AG10803 (cell line): ENCODE measurements at places on chromosomes 1 and 21.

- no peak for DNase-seq
Measured at GRCh38 chr1:2269193-2269921, 41.2 kb downstream of the SKI start.

GRCh38 chr1:246971090-246971721 lies 36.7 kb downstream of the ZNF695 start:
- peak; percentile 25 for DNase-seq

DNA sequence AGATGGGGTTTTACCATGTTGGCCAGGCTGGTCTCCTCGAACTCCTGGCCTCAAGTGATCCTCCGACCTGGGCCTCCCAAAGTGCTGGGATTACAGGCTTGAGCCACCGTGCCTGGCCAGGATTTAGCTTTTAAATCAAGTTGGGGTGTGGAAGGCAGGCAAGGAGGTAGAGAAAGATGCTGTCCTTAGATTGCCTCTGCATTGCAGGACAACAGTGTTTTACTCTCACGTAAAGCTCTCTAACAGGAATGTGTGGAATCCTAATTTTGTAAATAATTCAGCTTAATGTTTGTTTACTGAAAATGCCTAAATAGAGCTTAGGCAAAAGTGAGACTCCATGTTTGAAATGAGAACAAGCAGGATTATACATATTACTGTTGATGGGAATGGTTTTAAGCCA lies 29.5 kb upstream of the TGFB2 start:
- DNase-seq, result no peak

DNA sequence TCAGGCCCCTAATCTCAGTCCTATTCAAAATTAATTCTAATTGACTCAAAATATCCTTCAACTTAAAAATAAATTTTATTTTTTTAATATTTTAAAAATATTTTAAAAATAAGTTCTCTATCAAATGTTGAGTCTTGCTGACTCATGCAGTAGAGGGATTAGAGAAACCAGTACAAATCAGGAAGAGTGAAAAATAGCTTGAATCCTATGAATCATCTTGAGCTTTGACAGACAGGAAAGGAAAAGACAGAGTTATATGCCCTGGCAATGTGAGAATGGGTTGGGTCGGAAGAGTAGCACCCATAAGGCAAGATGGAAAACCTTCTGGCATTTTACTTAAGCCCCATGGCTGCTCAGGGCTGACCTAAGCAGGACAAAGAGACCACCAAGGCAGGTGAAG lies 346.6 kb upstream of the RUNX1 start:
- DNase-seq, result no peak

DNA sequence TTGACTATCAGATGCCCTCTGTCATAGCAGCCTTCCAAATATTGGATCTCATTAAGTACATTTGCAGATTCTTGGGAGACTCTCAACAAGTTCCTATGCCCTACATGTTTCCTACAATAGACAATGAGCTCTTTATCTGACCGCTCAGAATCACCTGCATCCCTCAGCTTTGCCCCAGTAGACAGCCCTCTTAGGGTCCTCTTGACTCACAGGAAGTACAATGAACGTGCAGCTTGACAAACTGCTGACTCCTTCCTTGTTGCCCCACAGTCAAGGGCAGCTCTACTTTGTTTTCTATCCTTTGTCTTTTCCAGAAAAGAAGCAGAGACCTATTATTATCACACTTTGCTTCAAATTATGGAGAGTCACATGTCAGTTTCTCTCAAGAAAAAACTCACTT lies 27.6 kb downstream of the SLC44A5 start:
- no peak for DNase-seq

GRCh38 chr1:59333626-59334277 lies 36.9 kb downstream of the FGGY start:
- DNase-seq, result peak; percentile 14

DNA sequence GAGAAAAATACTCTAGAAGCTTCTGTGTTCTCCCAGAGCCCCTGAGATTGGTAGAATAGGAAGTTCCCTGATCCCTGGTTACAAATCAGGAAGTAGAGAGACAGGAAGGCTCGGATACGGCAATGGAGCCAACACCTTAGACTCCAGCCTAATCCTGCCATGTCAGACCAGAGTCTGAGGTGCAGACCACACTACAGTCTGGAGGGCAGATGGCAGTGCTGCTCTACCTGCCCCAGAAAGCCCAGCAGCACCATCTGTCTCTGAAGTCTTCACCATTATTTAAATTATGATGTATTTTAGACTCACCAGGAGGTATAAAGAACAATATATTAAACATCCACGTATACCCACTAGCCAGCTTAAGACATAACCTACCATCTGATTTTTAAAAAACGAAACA lies 93.0 kb downstream of the MTR start:
- no peak for DNase-seq

- DNase-seq, result peak; percentile 58
Measured at GRCh38 chr1:211653959-211654496, 21.4 kb downstream of the NEK2 start.

DNA sequence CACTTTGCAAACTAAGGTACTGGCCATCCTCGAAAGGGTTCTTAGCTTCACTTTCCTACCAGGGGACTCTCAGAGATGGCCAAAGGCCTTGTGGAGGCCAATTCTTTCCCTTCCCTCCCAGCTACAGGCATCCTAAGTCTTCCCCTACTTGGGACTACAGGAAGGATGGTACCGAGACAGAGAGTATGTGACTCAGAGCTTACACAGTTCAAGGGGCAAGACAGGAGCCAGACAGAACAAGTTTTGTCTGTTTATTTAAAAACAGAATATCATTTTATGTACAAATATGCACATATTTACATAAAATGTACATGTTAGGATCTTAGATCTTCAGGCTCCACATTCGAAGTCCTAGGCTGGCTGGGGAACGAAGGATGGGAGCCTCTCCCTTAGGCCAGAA lies 1.1 kb upstream of the ARHGAP30 start:
- no peak for DNase-seq

DNA sequence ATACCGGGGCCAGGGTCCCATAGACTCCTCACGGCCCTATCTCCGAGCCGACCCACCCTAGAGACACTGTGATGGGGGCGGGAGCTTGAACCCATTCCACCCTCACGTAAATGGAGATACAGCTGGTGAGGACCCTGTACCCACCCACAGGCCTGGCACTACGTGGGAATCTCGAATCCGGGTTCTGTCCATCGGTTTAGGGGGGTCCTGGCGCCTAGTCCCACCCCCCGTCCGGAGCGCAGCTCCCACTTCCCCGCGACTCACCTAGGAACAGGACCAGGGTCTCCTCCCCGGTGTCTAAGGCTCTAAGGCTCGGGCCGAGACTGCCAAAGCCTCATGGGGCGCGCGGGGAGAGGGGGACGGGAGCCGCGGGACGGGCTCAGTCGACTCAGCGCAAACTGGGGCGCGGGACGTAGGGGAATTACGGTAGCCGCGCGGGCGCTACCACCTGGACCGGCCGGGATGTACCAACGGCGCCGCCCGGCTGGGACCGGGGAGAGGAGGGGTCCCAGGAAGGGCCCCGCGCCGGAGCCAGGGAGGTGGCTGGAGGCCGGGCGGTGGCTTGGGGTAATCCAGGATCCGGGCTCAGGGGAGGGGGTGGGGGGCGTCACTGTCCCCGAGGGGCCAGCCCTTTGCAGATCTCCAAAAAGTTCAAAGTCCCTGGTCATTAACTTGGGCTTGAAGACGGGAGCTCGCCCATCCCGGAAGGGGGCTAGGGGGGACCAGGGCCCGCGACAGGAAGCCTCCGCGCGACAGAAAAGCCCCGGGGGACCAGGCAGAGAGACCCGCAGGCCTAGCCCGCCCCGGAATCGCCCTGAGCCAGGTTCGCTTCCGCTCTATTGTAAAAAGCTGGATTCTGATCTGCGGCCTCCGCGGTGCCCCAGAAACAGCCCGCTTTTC lies 1.0 kb downstream of the PLEKHG5 start:
- peak; percentile 67 for DNase-seq

DNA sequence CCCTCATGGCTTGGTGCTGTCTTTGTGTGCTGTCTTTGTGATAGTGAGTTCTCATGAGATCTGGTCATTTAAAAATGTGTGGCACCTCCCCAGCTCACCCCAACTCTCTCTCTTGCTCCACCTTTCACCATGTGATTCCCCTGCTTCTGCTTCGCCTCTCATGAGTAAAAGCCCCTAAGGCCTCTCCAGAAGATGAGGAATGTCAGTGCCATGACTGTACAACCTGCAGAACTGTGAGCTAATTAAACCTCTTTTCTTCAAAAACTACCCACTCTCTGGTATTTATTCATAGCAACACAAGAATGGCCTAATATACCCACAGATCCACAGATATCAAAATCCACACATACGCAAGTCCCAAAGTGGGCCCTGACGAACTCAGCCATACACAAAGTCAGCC lies 88.9 kb upstream of the PPP2R5A start:
- DNase-seq, result no peak

GRCh38 chr1:116504308-116505156 lies 66.3 kb downstream of the CD58 start:
- peak; percentile 66 for DNase-seq

GRCh38 chr1:218553197-218553596 lies 208.1 kb downstream of the TGFB2 start:
- DNase-seq, result peak; percentile 69

GRCh38 chr1:89870998-89871397 lies 50.2 kb downstream of the LRRC8D start:
- DNase-seq, result no peak

GRCh38 chr1:110765640-110766335 lies 91.0 kb upstream of the KCNA3 start:
- peak; percentile 56 for DNase-seq

DNA sequence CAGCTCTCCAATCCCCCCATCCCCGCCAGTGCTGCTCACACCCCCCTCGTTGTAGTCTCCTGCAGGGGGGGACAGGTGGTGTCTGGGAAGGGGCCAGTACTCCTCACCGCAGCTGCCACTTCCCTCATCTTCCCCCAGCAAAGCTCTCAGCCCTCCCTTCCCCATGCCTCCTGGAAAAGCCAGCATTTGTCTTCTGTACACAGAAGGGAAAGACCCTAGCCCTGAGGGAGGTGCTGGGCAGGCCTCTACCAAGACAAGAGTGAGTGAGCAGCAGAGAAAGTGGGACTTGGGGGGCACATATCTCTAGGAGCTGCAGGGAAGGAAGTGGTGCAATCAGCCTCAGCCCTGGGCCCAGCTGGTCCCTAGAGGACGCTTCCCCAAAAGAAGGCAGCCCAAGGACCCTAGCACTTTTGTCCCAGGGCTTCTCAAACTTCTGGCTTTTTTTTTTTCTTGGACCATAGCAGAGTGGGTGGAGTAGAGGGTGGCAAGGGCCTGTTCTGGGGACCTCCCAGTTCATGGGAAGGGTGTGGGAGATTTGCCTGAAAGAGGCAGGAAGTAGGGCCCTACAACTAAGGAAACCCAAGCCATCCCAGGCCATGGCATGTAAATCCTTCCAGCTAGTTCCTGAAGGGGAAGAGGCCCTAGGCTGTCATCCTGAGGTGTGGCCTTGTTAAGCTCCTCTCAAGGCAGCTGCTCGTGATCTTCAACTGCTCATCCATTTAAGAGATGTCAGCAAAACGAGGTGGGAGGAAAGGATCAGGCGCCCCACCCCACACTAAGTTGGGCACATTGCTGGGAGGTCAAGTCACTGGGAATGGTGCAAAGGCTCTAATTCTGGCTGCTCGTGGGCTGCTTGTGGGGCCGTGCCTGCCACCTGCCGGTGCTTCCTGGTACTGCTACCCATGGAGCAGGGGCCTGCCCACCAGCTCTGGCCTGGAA lies 12.6 kb downstream of the ZC3H12A start:
- peak; percentile 79 for DNase-seq

- no peak for DNase-seq
Measured at GRCh38 chr21:38905752-38906151, 100.0 kb downstream of the ETS2 start.

- no peak for DNase-seq
Measured at GRCh38 chr1:24709791-24710441, 35.3 kb upstream of the CLIC4 start.

GRCh38 chr1:184329245-184329953 lies 57.4 kb upstream of the C1orf21 start:
- DNase-seq, result no peak

- DNase-seq, result peak; percentile 61
Measured at GRCh38 chr1:99481391-99481996, 164.4 kb upstream of the PALMD start.

DNA sequence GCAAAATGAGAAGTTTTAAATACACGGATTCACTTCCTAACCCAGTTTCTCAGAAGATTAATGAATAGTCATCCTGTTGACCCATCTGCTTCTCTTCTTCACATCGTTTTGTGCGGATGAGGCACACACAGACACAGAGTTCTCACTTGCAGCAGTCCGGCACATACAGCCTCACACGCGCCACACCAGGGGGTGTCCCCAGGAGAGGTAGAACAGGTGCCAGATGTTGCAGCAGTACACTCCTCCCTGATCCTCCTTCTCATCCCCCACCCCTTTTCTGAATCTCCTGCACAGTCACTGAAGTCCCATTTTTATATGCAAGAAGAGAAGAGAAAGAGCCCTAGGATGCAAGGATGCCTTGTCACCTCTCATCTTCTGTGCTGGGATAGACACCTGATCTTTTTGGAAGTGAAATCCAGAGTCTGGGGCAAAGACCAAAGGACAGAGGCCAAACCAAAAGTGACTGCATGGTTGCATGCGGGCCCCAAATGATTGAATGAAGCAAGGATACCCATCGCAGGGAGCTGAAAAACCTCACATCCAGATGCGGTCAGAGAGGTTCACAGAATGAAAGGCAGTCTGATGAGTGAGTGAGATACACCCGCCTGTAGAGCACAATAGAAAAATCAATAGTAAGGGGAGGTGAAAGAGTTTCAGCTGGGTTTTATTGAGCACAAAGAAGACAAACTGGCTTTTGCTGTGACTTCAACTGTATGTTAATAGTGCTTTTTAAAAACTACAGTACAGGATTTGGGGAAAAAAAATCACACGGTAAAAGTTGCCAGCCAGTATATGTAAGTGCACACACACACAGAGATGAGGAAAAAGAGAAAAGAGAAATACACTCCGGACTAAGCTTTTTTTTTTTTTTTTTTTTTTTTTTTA lies 28.9 kb downstream of the PBX1 start:
- DNase-seq, result no peak

GRCh38 chr1:204468206-204468605 lies 26.4 kb downstream of the PIK3C2B start:
- no peak for DNase-seq

GRCh38 chr1:25167269-25168192 lies 64.8 kb downstream of the SYF2 start:
- DNase-seq, result no peak

DNA sequence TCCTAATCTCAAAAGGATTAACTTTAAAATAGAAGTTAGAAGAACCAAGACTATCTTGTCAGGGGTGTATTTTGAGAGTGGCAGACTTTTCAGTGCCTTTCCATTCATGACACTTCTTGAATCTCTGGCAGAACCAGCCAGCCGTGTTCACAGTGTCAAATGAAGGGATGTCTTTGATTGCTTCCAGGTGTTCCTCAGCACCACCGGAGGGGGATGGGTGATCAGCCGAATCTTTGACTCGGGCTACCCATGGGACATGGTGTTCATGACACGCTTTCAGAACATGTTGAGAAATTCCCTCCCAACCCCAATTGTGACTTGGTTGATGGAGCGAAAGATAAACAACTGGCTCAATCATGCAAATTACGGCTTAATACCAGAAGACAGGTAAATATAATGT lies 32.3 kb downstream of the FMO1 start:
- no peak for DNase-seq

DNA sequence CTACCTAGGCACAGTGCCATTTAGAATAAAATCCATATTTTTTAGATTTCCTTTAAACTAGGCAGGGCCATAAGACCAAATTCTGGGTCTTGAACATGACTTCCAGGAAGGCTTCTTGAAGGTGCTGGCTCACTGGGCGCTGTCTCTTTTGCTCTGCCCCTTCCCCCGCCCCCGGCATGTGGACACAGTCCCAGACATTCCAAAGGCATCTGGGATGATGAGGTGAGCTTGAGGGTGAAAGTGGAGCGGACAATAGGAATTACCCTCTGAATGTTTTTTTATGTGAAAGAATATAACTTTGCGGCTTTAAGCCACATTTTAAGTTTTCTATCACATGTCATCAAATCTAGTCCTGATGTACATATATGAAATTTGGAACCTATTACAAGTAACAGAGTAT lies 29.4 kb downstream of the RWDD3 start:
- no peak for DNase-seq
